ENCODE measurements at places on chromosomes 16 and 17.

- no peak for DNase-seq
Measured at GRCh38 chr17:75774471-75774990, 9.5 kb upstream of the GALK1 start.

DNA sequence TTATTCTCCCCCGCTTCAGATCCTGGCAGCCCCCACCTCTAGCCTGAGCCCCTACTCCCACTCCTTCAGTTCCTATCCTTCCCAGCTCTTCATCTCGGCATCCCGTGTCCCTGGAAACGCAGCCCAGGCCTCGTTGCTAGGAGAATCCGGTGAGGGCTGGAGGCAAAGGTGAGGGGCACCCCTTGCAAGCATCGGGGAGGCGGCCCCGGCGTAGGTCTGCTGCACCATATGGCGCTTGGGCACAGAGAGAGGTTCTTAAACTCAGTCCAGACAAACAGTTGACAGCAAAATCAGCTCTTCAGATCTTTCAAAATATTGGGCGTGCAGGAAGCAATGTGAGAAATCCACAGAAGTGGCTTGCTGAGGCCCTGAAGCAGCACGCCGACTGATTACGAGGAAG, 15.0 kb downstream of the SLC38A8 start:
- no peak for DNase-seq

DNA sequence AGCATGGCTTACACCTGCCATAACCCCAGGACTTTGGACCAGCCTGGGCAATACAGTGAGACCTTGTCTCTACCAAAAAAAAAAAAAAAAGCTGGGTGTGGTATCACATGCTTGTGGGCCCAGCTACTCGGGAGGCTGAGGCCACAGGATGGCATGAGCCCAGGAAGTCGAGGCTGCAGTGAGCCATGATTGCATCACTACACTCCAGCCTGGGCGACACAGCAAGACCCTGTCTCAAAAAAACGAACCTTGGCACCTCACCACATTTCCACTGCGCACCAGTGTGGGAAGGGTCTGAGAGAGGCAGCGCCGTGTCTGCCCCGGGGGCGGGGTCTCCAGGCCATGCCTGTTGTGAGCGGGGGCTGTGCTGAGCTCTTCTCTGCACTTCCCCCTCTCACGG, 6.3 kb downstream of the ACSF3 start:
- no peak for DNase-seq

DNA sequence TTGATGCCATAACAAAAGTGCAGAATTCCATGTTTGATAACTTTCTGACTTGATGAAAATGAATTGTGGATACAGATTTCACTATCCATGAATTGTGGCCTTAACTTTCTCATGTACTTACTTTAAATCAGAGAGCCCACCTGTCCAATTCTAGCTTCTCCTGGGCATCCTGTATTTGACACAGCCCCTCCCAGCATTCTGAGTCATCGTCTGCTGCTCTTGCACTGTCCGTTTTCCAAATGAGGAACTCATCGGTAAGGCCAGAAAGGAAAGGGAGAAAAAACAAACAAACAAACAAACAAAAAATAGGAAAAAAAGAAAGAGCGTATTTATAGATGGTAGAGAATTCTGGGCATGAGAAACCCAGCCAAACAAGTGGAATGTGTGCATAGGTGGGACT, 361.6 kb downstream of the WWOX start:
- DNase-seq: no peak

DNA sequence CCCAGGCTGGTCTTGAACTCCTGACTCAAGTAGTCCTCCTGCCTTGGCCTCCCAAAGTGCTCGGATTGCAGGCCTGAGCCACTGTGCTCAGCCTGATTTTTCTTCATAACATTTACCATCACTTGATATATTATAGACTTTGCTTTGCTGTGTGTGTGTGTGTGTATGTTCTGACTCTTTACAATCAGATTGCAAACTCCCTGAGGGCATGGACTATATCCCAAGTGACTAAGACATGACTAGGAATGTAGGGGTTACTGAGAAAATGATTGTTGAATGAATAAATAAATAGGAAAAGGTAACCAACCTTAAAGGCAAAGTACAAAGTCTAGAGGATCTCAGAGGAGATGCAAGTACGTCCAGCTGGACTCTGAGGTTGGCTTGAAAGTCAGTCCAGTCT, 9.6 kb upstream of the OR2C1 start:
- no peak for DNase-seq

DNA sequence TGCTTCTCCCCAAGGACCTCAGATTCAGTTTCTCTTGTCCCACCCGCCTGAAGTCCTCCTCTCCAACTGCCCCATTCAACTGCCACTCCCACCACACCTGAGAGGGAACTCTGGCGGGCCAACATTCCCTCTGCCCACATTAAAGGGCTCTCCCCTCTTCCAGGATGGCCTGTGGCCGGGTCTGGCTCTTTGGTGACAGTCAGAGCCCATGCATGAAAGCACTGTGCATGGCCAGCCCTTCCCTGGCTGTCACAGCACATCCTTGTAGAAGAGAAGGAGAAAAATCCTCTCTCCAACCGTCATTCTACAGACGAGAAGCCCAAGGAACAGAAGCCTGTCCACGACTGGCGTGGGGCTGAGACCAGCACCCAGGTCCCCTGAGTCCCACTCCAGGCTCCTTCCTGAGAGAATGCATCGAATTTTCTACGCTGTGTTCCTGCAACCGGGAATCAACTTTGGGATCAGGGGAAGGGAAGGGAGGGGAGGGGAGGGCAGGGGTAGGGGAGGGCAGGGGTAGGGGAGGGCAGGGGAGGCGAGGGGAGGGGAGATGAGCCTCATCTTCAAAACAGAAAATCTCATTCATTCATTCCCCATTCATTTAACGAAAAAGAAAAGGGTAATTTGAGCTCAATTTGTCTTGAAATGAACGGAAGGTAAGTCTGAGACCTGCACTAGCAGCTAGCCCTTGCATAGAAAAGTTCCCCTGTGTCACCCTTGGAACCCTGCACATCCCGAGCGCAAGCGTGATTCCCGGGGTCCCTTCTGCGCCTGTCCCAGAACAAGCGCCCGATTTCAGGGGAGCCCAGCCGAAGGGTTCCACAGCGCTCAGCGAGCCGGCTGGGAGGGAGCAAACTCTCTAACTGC, at the start of gene ABCC12:
ABCC12 (minus strand) TSS at position 68 of the 864 bp plus-strand sequence. CDS start 9,569 bp downstream, outside the sequence.
- DNase-seq: no peak

GRCh38 chr17:33024688-33025486, 33.2 kb downstream of the SPACA3 start:
- DNase-seq: no peak

DNA sequence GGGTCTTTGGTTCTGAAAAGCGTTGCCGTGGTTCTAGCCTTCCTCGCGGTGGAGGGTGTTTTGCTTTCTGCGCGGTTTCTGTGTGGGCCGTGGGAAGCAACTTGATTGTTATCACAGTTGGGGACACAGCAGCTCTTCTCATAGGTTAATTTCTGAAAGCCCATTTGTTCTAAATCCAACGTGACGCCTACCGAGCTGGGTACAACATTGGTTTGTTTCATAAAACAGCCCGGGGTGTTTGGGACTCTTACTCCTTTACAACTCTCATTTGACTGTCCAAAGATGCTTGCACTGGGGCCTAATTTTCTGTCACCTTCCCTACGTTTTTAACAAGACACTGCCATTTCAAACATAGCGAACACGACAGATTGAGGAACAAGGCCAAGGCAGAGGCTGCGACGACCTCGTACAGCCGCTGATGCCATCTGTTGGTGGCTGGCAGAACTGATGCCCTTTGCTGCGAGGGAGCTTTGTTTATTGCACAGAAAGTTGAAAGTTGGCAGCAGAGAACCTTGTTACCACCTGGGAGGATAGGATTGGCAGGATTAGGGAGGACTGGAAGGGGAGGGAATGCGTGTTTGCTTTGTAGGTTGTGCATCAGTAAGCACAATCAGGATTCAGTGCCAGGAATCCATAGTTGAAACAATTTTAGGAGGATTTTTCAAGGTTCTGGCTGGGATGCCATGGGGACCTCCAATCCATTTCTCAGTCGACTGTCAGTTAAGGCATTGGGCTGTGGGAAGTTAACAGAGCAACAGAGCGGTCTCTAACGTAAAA, 98.3 kb downstream of the PITPNC1 start:
- peak; percentile 18 for DNase-seq

DNA sequence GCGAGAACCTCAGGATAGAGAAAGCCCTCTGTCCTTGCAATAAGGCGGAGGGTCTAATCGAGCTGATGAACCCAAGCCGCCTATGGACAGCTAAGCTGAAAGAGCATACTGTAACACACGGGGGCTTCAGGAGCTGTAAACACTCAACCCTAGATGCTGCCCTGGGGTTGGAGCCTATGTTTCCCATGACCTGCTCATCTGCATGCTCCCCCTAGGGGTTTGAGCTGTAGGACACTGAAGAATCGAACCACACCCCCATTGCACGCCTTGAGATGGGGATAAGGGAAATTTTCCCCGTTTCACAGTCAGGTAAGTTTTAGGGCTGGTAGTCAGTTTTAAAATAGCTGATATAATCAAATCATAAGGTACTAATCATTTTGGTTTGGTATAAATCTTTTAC, 675.6 kb upstream of the CDH8 start:
- DNase-seq: no peak

DNA sequence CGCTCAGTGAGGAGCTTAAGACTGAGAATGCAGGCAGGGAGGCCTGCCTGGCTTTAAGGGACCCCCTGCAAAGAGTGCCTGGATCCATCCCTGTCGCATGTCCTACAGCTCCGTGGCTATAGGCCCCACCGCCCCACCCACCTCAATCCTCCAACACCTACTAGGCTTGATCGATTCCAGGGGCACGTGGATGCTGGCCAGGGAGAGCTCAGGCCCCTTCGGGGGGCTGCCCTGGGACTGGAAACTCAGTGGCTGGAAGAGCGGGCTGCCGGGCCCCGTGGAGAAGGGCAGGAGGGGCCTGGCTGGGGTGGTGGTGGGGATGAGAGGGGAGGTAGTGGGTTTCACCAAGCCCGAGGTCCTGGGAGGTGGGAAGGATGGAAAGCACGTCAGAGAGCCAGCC, 22.2 kb downstream of the GGA3 start:
- DNase-seq: no peak

DNA sequence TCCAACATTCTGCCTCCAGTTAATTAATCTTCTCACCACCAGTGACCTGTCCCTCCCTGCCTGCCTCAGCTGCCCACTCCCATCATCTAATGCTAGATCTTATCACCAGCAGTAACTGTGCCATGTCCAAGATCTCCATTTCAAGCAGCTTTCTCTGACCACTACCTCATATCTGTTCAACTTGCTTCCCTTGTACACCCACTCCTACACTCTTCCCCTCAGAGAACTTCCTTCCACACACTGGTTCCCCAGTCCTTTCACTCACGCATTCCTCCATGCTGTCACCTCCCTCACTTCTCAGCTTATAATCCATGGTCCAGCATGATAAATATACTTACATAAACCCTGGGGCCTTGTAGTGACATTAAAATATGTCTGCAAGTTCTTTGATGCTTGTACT, 31.8 kb upstream of the DYNLL2 start:
- DNase-seq: no peak

DNA sequence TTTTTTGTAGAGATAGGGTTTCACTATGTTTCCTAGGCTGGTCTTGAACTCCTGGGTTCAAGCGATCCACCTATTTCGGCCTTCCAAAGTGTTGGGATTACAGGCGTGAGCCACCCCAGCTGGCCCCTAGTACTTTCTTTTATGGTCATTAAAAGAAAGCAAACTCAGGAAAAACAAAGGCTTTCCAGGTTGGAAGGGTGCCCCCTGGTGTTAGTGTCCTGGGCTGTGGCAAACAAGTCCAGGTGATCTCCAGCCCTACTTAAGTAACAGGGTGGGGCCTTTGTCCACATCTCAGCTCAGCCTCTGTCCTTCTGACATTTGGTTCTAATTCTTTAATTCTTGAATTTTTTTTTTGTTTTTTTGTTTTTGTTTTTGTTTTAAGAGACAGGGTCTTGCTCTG, 6.9 kb downstream of the IGFBP4 start:
- DNase-seq: peak; percentile 65

- DNase-seq: no peak
Measured at GRCh38 chr16:68357923-68358322, 47.1 kb downstream of the PRMT7 start.

DNA sequence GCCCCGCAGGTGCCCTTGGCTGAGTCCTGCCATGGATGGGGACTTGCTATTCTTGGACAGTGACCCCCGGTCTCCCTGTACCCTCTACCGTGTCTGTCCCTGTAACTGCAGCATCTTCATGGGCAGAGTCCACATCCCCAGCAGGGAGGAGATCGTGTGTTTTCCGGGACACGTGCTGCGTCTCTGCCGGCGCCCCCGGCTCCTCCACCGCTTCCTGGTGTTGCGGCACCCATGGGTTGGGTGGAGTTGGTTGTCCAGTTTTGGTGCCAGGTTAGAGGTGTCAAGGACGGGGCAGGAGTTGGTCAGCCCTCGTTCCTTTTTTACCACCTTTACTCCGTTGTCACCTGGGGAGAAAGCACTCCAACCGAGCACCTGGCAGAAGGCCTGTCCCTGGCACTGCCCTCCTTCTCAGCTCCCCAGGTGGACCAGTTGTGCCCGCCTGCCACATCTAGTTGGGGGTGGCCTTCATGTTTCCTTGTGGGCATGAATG, 20.0 kb downstream of the BAIAP2 start:
- no peak for DNase-seq

DNA sequence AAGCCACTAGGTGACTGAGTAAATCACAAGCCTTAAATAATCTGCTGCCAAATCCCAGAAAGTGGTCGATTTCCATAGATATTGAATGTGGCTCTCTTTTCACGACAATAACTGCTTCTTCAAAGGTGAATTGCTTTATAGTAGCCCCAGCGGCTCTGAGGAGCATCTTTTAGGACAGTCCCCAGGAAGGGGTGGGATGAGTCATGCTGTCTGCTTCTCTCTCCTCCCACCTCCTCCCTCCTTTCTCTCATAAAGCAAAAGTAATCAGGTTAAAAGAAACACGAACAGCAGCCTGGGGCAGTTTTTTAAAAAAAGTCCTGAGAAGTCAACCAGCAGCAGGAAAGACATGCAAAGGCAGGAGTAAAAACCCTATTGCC, 1.8 kb downstream of the KIAA0513 start:
- peak; percentile 75 for DNase-seq

GRCh38 chr16:30738984-30739951, 9.0 kb upstream of the PHKG2 start:
- no peak for DNase-seq

DNA sequence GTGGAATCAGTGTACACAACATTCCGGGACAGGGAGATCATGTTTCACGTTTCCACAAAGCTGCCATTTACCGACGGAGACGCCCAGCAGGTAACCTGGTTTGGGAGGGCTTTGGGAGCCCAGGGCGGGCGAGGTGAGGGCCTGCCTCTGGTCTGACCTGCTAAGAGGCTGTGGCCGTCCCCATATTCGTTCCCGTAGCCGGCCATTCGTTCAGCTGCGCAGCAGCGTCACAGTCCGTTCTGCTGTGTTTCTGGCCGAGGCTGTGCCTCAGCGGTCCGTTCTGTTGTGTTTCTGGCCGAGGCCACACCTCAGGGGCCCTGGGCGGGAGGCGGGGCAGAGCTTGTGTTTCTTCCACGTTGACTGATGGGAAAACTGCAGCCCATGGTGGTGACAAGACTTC, 68.0 kb downstream of the OR1D5 start:
- DNase-seq: no peak

DNA sequence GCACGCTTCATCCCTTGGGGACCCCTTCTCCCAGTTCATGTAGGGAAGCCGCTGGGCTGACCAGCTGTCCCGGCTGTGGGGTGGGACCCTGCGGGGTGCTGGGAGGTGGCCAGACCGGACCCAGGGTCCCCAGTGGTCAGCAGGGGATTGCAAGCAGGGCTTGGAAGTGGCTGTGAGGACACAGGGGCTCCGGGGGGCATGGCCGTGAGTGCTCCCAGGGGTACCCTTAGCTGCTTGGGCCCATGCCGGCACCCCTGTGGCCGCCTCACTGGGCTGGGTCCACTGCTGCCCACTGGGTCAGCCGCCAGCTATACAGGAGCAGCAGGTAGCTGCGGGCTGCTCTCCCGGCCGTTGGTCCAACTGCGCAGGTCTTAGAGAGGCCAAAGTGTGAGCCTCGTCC, 18.8 kb downstream of the PRSS27 start:
- DNase-seq: no peak

GRCh38 chr17:43832976-43833829, at the start of gene MPP3:
Gene MPP3 (minus strand): TSS chr17:43833146. CDS start chr17:43831906, 1,240 bp downstream.
- DNase-seq: peak; percentile 95

Data from K562 (cell line).